ENCODE measurements at places on chromosomes 1 and 21. TPM values are rescaled to one million over a fixed set of nuclear protein-coding genes. Genes with fewer than 3 reads are reported as not detected.
A peak's percentile ranks its signal among the peaks of the same experiment; 100 is the strongest.

- no peak for DNase-seq
These were observed 1.0 kb upstream of the KRTAP13-3 start for GRCh38 chr21:30426731-30427130.

DNA sequence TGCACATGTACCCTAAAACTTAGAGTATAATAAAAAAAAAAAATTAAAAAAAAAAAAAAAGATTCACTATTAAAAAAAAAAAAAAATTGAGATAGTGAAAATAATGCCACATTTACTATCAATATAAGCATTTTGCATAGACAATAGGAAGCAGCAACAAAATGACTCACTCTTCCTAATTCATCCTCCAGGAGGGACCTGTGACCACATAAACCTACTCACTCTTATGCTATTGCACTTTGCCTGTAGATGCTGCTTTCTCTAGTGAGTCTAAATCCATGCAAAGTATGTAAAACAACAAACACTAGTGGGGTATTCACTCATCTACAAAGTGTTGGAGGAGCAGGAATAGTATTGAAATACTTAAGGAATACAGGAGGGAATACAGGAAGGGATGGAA lies 2.9 kb downstream of the OR10J5 start:
- no peak for DNase-seq

- DNase-seq, result no peak
These were observed 1.1 kb downstream of the COL9A2 start for GRCh38 chr1:40315795-40316594.

GRCh38 chr1:195908121-195908520 lies 700.1 kb downstream of the KCNT2 start:
- no peak for DNase-seq

GRCh38 chr1:54371038-54371941 lies 34.9 kb downstream of the SSBP3 start:
- DNase-seq, result peak; percentile 69

GRCh38 chr1:164726235-164726634 lies 167.3 kb downstream of the PBX1 start:
- DNase-seq, result no peak

DNA sequence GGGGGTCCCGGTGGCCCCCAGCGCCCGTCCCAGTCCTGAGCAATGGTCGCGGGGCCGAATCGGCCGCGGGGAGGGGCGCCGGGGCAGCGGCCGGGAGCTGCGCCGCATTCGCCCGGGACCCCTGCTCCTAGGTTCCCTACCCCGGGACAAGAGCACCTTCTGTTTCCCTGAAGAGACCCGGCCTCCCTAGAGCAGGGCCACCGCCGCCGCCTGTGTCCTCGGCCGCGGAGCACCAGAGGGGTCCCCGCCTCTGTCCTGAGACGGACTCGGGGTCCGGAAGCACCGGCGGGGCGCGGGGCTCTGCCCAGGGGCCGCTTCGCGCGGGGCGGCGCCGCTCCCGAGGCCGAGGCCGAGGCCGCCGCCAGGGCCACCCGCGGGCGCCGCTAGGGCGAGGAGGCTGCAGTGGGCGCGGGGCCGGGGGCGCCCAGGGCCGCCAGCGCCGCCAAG lies 157.9 kb downstream of the CASZ1 start:
- DNase-seq, result no peak

- DNase-seq, result no peak
These were observed 134.5 kb upstream of the MAGI3 start for GRCh38 chr1:113255720-113256347.

DNA sequence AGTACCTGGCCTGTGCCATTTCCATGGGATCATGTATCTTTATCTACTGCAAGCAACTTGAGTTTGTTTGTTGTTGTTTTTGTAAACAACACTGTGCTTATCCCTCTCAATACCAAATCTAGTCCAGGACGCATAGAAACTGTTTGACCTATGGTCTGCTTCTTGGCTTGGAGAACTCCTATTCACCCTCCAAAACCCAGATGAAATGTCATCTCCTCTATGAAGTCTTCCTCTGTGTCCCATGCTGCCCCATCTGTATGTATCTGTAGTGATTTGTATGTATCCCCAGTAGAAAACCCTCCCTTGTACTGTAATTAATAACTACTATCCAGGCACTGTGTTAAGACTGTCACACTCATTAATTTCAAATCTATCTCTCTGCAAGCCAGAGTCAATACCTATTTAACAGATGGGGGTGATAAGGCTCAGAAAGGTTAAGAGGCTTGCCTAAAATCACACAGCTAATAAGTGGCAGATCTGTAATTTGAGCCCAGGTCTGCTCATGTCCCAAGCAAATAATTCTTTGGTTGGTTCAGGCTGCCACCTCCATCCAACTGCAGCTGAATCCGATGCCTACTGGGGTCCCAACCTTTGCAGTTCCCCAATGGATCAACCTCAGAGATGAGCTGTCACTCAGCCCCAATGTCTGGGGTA lies 24.6 kb upstream of the ECE1 start:
- DNase-seq, result no peak

DNA sequence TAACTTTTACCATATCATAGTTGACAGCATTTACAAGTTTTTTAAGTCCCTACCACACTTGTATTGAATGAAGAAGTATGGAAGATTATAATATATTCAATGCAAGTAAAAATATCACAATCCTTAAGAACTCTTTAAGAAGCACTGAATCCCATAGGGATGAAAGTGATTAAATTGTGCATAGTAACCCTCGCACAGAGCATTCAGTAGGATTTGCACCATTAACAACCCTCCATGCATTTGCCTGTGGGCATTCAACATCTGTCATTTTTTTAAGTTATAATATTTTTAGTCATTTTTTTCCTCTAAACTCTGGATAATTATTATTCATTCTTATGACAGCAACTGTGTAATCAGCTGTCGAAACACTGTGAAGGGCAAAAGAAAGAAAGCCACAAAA lies 10.1 kb downstream of the SELE start:
- DNase-seq, result no peak

- no peak for DNase-seq
These were observed 29.5 kb upstream of the REG4 start for GRCh38 chr1:119840745-119841144.

DNA sequence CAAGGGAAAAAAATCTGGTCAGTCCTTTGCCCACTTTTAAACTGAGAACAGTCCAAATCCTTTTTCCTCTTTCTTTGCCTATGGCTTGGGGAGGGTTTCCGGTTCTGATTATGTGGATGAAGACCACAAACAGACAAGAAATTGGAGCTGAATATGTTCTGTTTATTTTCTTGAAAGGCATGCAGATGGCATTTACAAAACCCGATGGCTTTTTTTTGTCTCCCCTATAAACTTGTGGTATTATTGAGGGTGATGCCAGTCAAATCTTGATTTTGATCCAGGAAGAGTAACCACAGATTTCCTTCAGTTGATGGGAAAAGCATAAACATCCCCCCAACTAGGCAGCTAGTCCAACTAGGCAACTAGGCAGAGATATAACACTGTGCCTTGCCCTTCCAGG lies 38.9 kb downstream of the PLPP3 start:
- DNase-seq, result no peak

- DNase-seq, result no peak
These were observed 738 bp upstream of the TRIM11 start for GRCh38 chr1:228407106-228408040.

DNA sequence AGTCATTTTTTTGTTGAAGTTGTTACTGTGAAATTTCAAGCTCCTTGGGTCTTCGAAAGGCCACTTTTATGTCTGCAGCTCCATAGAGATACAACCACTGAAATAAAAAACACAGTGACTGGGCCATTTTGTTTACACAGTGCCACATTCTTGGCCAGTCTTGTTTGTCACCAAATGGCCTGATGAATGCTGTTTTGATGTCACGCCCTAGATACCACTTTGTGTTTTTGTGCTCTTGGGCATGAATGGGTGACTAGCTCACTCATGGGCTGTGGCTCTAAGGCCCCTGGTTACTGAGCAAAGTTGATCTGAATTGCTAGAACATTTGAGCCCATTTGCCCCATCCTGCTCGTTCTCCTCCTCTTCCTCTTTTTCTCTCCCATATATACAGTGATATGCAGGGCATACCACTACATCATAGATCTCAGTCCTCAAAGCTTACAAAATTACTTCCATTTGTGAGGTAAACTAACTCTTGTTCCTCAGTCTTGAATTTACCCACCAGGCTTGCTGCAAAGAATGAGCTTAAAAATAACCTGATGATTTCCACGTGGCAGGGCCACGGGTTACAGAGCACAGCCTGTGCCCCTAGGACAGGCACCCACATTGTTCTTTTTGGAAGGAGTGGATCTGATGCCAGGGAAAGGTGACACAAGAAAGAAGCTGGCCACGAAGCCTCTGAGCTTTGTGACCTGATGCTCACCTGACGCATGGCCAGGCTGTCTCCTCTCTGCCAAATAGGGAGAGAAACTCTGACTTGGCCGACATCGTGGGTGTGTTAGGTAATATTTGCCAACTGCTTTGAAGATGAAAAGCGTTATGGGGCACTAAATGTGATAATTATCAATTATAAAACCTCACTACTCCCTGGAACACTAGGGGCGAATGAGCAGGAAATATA lies 92.4 kb downstream of the RUNX1 start:
- no peak for DNase-seq

DNA sequence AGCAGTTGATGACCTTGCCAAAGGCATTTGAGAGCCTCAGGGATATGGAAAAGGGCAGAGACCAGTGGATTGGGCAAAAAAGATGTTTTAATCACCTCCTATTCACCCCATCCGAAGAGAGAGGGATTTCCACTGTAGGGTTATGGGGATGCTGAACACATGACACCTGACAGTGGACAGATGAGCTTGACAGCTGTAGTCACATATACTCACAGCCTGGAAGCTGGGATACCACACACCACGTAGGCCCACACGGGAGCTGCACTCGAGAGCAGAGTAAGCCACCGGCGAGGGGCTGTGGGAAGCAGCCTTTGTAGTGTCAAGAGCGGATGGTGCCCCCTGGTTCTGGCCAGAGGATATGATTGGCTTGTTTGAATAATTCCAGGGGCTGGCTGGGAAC lies 20.0 kb downstream of the ZBTB40 start:
- no peak for DNase-seq

DNA sequence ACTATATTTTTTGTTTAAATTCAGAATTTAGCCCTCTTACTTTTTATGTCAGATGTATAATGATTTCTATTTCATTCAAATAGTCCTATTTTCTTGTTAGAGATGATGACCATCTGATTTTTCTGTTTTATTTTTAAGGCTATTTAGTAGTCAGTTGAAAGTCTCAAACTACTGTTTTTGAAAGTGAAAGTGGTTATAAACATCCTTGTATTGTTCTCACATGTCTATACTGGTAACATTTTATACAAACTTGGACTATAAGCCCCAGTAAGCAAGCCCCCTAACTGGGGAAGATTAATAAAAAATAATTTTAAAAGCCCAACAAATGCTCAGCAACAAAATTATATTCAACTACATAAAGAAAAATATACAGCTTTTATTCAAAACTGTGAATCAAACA lies 271.3 kb upstream of the RGS18 start:
- DNase-seq, result no peak

GRCh38 chr1:108779455-108779854 lies 33.0 kb downstream of the STXBP3 start:
- no peak for DNase-seq

DNA sequence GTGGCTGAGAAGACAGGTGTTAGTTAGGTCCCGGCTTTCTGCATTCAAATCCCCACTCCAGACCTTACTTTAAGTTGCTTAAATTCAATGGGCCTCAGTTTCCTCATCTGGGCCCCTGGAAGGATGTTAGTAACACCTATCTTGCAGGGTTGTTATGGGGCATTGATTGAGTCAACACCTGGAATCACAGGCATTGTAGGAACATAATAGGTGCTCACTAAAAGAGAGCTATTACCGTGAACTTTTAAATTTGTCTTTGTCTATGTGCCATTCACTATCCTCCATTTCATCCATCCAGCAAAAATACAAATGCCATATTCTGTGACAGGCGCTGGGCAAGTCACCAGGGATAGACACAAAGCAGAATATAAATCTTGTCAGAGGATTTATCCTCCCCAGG lies 10.5 kb upstream of the MAPKAPK2 start:
- no peak for DNase-seq

DNA sequence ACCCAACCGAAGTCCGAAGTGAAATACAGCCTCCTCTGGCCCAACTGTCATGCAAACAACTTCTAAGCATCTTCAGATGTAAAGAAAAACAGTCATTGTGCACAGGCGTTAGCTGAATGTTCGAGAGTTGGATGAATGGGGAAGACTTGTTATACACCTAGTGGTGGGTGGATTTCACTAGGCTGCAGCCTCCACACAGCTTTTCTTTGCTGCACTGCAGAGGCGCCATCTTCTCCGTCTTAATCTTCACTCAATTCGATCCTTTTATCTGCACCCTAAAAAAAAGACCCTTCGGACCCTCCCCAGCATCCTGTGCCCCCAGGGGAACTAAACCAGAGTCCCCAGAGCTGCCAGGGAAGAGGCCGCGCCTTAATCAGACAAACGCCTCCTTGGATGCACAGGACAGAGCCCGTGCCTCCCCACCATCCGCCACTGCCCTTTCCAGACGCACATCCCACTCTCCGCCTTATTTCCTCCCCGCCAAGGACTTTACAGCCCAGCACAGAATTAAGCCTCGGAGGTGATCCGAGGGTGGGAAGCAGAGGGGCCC lies 1.4 kb downstream of the APP start:
- DNase-seq, result peak; percentile 73

- no peak for DNase-seq
These were observed 57.2 kb downstream of the TNFSF4 start for GRCh38 chr1:173149887-173150286.

DNA sequence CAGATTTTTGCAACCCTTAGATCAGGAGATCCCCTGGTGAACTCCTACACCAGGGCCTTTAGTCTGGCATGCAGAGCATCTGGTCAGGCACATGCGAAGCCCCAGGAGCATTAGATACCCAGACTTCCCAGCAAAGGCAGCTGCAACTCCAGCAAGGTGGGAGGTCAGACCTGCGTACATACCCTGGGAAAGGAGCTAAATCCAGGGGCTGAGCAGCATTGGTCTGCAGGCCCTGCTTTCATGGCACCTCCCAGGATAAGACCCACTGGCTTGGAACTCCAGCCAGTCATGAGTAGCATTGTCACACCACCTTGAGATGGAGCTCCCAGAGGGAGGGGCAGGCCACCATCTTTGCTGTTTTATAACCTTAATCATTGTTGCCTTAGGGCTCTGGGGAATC lies 92.3 kb downstream of the KCNT2 start:
- no peak for DNase-seq

- DNase-seq, result no peak
These were observed 231.3 kb downstream of the ADGRL2 start for GRCh38 chr1:82032068-82032467.

DNA sequence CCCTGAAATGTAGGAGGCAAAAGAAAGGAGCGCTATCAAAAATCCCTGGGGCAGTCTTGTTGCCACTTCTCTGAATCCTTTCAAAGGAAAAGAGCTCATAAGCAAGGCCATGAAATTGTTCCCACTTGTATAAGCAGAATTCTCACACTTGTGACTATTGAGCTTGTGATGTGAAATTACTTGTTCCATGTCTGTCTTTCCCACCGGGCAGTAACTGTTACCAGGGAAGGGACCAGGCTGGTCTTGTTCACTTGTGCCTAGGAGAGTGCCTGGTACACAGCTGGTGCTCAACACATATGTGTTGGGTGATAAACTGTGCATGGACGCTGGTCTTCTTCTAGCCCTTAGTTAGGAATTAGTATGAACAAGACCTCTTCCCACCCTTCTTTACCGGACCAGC lies 150.6 kb downstream of the CDC7 start:
- no peak for DNase-seq

Gene FMOD
- 1.6 TPM for total RNA-seq

Gene THEM5
- not detected for total RNA-seq

Gene KRTAP19-1
- total RNA-seq, result not detected

Gene LDLRAD1
- total RNA-seq, result not detected

Gene PRKAA2
- 23.8 TPM for total RNA-seq

Gene HMGN1
- 153 TPM for total RNA-seq

Gene ALPL
- total RNA-seq, result 4.4 TPM

Gene RNU1-3
- 40,842 TPM for total RNA-seq

Gene FCRLB
- 1.4 TPM for total RNA-seq
